ENCODE measurements at places on chromosomes 2 and 18. TPM values are rescaled to one million over a fixed set of nuclear protein-coding genes. Genes with fewer than 3 reads are reported as not detected.

The STARD6 gene
- total RNA-seq = not detected

The PTGR3 gene
- 27.6 TPM for total RNA-seq

The SKOR2 gene
- total RNA-seq = not detected

The LONRF2 gene
- 13.1 TPM for total RNA-seq

The ERBB4 gene
- 2.4 TPM for total RNA-seq

The CEBPZOS gene
- total RNA-seq = 28.2 TPM

The SIX2 gene
- total RNA-seq = 1.7 TPM

The DSEL gene
- 16.6 TPM for total RNA-seq

The UGT1A10 gene
- total RNA-seq = not detected

The OXER1 gene
- 1.5 TPM for total RNA-seq

The GNLY gene
- total RNA-seq = 0.63 TPM

The SMPD4 gene
- total RNA-seq = 35.2 TPM

The CFAP210 gene
- 0.87 TPM for total RNA-seq

The GALR1 gene
- 0.42 TPM for total RNA-seq

The CLEC4F gene
- total RNA-seq = not detected

The DSG4 gene
- not detected for total RNA-seq

The CENPA gene
- total RNA-seq = not detected

The SLC16A14 gene
- total RNA-seq = 8.4 TPM

The METAP1D gene
- total RNA-seq = 15.3 TPM

The ZNF532 gene
- 125 TPM for total RNA-seq

The LYG1 gene
- total RNA-seq = 0.66 TPM

The NPHP1 gene
- 3.9 TPM for total RNA-seq

The RAX gene
- not detected for total RNA-seq

The SS18 gene
- total RNA-seq = 125 TPM

The INHBB gene
- 26.5 TPM for total RNA-seq

The TNS1 gene
- total RNA-seq = 542 TPM

The SGPP2 gene
- total RNA-seq = not detected

The TSGA10 gene
- 11.3 TPM for total RNA-seq

The CRYGC gene
- total RNA-seq = not detected

The SAP130 gene
- total RNA-seq = 12.0 TPM

The IGFBP5 gene
- 1,831 TPM for total RNA-seq

The ZNF892 gene
- total RNA-seq = 21.2 TPM

The PPP1R1C gene
- 4.3 TPM for total RNA-seq
